ENCODE measurements at places on chromosomes 4 and X.

GRCh38 chr4:110087070-110087708, 111.2 kb downstream of the ELOVL6 start:
- no peak for DNase-seq

DNA sequence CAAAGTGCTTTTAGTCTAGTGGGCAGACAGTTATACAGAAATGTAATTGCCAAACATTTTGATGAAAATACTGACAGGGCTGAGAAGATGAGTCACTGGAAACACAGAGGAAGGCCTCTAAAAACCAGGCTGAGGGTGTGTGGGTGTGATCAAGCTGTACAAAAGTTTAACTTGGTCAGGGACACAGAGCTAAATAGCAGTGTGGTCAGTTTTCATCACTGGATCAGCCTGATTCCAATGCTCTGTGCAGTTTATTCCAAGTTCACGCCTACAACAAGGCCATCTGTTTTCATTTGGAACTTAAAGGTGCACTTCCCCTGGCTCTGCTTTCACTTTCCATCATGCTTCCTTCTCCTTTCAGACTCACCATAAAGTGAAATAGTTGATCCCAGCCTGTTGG, 10.6 kb downstream of the CENPVL3 start:
- DNase-seq, result no peak

GRCh38 chrX:106611317-106611678, 480 bp upstream of the RADX start:
- no peak for DNase-seq

DNA sequence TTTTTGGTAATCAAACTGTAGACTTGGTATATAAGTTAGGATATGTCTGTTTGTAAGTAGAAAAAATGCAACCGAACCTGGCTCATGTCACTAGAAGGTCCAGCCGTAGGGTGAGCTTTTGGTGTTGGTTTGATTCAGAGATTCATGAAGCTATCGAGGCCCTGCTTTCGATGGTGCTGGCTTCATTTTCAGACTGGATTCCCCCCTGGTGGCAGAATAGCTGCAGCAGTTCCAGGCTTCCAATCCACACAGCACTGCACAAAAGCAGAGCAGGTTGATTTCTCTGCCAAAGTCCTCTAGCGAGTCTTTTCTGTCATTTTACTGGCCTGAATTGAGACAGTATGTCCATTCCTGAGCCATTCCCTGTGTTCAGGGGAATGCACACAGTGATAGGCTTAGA, 33.1 kb downstream of the PDK3 start:
- peak; percentile 6 for DNase-seq

- no peak for DNase-seq
These were observed 1.5 kb downstream of the FAM200B start for GRCh38 chr4:15683143-15683495.

GRCh38 chr4:184165291-184165690, 52.4 kb downstream of the ENPP6 start:
- no peak for DNase-seq

GRCh38 chr4:105714071-105714521, 5.5 kb downstream of the GSTCD start:
- DNase-seq, result no peak

GRCh38 chr4:1851160-1851559, 4.8 kb downstream of the LETM1 start:
- no peak for DNase-seq

DNA sequence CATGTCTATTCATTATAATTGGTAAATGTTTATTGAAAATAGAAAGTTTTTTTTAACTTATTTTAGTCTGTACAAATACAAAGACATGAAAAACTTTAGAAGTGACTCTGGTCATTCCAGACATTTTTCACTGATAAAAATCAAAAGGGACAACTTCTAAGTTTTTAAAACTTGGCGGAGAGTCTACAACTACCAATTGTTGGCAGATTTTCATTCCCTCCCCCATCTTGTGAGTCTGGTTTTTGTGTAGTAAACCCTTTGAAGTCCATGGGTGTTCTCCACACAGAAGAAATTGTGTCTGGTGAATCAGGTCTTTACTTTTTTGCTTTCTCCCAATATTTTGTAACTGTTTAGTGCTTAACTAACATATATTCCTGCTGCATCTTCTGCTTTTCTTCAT, 336.5 kb downstream of the PDGFC start:
- DNase-seq, result no peak

DNA sequence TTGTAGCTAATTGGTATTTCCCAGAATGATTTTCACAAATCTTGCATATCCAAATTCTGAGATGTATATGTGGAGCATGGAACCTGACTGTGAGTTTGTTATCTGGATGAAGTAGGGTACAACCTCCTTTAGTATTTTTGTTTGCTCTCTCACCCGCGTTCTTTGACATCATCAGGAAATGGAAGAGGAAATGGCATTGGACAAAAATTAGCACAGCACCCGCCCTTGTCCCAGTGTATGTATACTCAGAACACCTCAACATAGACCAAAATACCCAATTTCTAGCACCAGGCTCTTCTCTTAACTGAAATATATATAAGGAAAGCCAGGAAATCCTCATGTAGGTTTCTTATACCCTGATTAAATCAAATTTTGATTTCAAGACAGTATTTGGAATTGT, 6.9 kb upstream of the PGRMC2 start:
- DNase-seq, result no peak

- no peak for DNase-seq
These were observed 143.9 kb downstream of the GLRA2 start for GRCh38 chrX:14673236-14673635.

- DNase-seq, result no peak
These were observed 29.2 kb downstream of the METAP1 start for GRCh38 chr4:99024481-99025275.

GRCh38 chrX:54950730-54951375, 30.2 kb downstream of the TRO start:
- DNase-seq, result no peak

GRCh38 chr4:93749292-93749761, 79.2 kb upstream of the ATOH1 start:
- no peak for DNase-seq

DNA sequence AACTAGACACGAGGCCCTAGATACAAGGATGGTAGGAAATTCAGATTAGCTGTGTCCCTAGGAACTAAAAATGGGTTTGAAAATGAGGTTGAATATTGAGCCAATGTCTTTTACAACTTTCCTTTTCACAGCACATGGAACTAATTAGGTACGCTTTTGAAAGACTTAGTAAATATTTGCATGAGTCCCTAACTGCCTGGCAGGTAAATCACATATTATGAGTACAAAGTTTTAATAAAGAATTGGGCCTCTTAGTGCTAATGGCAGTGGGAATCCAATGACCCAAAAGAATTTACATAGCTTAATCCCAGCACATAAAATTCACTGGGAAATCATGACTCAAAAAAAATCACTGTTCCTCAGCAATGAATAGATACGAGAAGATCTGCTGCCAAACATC, 16.8 kb downstream of the MUC7 start:
- DNase-seq, result no peak

GRCh38 chrX:10615931-10616774, 4.2 kb downstream of the MID1 start:
- DNase-seq, result no peak

GRCh38 chr4:139852612-139853269, 187.1 kb downstream of the MGST2 start:
- no peak for DNase-seq

GRCh38 chr4:184103527-184104264, 114.0 kb downstream of the ENPP6 start:
- no peak for DNase-seq

DNA sequence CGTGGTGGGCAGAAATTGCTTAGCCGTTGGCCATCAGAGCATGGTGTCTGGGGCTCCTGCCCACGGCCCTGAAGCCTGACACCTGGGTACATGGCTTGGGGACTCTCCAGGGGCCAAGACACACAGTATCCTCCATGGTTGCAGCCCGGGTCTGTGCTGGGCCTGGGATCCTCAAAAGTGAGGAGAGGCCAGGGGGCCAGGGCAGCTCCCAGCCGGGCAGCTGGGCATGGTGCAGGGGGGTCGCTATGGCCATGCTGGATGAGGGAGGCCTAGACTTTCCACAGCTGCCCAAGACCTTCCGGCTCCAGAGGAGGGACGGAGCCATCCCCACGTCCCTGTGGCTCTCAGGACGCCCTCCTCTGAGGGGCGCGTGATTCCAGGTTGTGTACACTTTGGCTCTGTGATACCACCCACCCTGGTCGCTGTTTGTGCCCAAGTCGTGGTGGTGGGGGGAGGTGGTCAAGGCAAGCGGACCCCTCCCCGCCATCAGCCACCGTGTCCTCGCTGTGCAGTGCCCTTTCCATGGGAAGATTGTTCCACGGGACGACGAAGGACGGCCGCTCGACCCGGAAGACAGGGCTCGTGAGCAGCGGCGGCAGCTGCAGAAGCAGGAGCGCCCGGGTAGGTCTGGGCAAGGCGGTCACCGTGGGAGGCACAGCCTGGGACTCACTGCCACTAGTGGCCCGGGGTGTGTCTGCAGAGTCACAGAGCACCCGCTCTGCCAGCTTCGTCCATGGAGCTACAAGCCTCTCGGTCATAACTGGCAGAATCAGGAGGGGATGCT, 25.7 kb downstream of the NKX1-1 start:
- DNase-seq, result no peak

GRCh38 chr4:175806727-175807126, 5.3 kb downstream of the GPM6A start:
- no peak for DNase-seq

- DNase-seq, result no peak
These were observed 1.3 kb upstream of the FAT1 start for GRCh38 chr4:186724864-186725468.

DNA sequence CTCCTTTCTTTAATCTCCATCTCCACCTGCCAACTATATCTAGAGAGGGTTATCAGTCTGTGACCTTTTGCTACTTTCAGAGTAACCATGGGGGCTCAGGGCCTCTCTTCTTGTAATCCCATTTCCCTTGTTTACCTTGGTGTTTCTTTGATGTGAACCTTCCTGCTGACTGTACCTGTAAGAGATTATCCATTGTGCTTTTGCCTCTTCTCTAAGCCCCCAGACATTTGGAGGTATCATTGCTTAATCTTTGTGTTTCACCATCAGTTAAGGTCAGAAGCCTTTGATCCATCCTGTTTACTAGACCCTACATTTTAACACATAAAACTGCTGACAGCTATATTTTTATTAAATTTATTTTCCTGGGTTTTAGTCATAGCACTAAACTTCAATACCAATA, 111.8 kb upstream of the RAP2C start:
- DNase-seq, result no peak

- peak; percentile 23 for DNase-seq
These were observed 578 bp downstream of the DCUN1D4 start for GRCh38 chr4:51843309-51844152.

GRCh38 chr4:7371210-7371941, 63.4 kb downstream of the PSAPL1 start:
- DNase-seq, result no peak

DNA sequence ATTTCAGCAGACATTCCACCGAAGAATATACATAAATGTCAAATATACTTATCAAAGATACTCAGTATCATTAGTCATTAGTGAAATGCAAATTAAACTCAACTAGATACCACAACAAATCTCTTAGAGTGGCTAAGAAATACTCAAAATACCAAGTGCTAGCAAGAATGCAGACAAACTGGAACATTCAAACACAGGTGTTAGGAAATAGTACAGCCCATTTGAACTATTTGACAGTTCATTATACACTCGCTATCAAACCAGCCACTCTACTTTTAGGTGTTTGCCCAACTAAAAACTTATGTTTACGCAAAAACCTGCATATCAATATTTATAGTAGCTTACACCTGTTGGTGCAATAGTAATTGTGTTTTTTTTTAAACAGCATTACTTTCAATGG, 8.8 kb downstream of the ADAM29 start:
- no peak for DNase-seq

DNA sequence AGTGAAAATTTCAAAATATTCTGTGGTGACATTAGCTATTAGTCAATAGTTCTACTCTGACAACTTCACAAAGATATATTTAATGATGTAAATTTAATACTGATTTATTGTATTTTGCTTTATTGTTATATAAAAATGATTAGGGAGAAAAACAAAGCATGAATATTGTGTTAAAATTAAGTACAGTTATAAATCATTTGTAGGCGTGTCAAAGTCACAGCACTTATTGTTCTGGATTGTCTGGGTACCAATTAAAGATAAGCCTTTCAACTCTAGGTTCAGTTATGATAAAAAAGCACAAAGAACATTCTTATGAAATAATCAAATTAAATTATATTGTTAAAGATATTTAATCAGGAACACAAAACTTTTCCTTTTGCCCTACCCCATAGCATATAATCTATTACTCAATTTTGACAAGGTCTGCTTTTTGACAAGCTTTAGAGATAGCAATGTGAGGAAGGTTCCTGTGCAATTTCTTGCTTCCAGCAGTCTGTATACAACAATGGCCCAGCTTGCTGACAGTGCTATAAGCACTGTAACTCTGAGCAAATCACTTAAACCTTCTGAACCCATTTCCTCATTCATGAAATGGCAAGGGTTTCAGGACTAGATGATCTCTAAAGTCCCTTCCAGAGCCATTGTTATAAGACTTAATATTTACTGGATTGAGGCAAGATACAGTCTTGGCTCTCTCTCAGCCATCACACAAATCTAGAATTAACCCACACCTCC, 910.3 kb upstream of the LCORL start:
- no peak for DNase-seq

GRCh38 chr4:81965454-81965853, 408.3 kb downstream of the HNRNPD start:
- DNase-seq, result no peak

DNA sequence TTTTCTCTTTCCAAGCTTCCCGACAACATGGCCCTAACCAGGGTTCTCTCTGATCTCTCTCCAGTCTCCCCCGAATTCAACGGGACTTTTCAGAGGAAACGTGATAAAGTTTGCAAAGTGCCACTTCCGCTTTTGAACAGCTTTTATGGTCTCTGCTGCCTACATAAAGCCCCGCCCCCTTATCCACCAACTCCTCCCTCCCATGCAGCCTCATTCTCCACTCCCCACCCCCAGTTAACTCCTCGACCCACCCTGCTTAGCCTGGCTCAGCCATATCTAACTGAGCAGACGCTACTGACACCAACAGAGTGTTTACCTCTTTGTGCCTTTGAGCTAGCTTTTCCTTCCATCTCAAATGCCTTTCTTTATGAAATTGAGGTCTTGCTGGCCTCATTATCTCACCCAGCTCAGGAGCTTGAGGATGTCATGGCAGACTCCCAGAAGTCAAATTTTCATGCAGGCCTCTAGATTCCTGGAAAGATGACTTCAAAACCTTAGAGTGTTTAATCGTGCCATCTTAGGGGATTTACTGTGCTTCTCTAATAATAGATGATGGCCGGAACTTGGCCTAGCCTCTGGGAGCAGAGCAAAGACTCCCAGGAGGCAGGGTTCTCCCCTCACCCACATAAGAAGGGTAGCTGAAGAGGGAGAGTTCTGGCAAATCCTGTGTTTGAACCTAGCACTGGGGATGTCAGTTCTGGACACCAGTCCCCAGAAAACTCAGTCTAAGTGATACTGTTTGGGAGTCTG, 606.0 kb downstream of the BCOR start:
- peak; percentile 31 for DNase-seq
